ENCODE measurements at places on chromosomes 12 and 14.

- DNase-seq = no peak
These were observed 874.5 kb downstream of the FLRT2 start for GRCh38 chr14:86404425-86404824.

GRCh38 chr14:50095895-50096294, 20.5 kb downstream of the VCPKMT start:
- DNase-seq = no peak

DNA sequence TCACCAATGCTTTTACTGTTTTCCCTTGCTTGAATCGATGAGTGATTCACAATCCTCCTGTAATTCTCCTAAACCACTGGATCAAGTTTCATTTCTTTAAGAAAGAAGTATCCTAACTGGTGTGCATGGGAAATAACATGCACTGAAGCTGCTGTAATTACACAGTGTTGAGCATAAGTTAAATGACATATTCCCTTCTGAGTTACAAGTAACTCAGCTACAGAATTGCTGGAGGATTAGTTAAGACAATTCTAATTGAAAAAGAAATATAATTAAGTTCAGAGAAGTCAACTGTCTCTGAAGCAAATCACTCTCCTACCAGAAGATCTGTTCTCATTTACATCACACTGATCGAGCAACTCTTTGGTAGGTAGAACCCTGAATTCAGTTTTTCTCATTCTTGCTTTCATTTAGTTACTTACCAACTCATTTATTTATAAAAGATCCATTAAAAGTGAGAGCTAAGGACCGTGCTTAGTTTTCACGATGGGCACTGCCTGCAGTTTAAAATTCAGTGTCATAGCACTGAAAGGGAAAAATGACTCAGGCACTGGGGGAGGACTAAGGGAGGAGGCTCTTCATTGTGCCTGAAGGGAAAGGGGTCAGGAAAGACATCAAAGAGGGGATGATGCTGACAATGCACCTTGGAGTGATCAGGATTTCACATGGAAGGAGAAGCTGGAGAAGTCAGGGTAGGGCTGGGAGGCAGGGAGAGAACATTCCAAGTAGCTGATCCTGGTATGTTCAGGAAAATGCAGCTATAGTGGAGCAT, 327.2 kb downstream of the EMP1 start:
- no peak for DNase-seq

- DNase-seq = no peak
These were observed 6.0 kb downstream of the FBXW8 start for GRCh38 chr12:116916714-116917114.

DNA sequence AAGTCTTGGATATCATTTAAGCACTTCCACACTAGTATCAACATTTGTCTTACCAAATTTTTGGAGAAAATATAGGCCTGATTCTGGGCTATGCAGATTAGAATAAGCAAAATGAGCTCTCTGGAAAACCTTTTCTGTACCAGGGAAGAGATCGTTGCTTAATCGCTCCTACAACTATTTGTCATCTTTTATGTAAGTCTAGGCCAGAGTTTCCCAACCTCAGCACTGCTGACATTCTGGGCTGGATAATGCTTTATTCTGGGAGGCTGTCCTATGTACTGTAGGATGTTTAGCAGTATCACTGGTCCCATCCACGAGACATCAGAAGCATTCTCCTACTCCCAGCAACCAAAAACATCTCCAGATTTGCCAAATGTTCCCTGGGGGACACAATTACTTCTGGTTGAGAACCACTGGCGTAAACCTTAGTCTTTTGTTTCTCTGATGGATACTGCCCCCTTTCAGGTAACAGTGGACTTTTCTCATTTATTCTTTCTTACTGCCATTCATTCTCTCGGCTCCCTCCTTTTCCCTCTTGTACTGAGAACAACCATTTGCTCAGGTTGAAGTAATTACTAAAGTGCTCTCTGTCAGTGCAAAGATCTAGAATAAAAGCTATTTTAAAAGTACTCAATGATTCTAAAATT, 316.9 kb upstream of the E2F7 start:
- DNase-seq = no peak

- no peak for DNase-seq
These were observed 26.1 kb downstream of the DTX1 start for GRCh38 chr12:113082486-113083148.

GRCh38 chr14:75783184-75783583, 122.1 kb downstream of the TTLL5 start:
- no peak for DNase-seq

DNA sequence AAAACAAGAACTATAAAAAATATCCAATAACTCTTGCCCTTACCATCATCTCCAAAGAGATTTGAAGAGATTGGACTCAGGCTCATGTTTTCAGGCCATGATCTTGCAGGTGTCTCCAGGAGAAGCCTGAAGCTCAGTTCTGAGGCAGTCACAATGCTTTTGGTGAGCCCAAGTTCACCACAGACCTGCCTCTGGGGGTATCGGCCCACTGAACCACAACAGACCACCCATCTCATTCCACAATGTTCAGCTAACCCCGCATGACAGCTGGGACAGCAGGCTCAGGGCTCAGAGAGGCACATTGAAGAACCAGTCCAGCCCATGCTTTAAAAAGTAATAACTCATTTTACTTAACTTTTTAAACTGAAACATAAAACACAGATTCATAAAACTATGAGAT, 28.3 kb upstream of the APOLD1 start:
- no peak for DNase-seq
